ENCODE measurements at places on chromosomes 5 and 9.
A peak's percentile ranks its signal among the peaks of the same experiment; 100 is the strongest.

DNA sequence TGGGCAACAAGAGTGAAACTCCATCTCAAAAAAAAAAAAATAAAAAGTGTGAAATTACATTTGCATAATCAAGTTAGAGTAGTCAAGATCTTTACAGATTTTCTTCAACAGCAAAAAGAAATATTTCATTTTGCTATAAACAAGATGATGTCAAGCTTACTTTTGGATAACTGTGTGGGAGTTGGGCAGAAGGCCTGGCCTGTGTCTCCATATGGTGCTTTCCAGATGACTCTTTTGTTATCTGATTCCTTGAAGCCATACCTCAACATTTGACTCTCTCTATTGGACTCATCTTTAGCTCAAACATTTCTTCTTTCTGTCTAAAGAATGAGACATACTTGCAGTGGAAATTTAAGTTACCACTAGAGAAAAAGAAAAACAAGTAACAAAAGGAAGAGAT is 246.8 kb downstream of the MSX2 start:
- no peak for DNase-seq

DNA sequence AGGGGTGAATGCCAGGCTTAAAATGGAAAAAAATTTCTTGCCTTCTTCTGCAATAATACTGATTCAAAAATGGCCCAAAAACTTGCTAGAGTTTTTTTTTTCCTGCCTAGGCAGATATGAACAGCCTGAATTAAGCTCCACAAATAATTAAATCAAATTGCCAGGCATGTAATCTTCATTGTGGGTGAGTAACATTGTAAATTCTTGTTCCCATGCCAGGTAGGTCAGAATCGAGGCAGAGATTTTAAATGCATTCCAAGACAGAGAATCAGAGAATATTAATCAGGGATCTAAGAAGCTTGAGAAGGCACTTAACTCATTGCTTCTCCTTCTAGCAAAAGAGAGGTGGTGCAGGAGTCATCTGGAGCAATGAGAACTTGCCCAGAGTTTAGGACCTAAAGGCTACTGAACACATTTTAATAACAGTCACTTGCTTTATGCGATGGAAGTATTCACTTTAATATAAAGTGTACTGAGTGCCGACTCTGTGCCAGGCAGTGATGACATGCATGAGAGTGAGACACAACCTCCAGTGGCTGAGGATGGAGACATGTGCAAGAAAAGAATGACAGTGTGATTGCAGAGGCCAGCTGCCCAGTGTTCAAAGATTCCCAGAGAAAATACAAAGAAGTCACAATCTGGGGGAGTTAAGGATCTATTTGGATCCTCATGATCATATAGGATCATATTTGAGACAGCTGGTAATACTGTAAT is 102.3 kb downstream of the APBA1 start:
- no peak for DNase-seq

DNA sequence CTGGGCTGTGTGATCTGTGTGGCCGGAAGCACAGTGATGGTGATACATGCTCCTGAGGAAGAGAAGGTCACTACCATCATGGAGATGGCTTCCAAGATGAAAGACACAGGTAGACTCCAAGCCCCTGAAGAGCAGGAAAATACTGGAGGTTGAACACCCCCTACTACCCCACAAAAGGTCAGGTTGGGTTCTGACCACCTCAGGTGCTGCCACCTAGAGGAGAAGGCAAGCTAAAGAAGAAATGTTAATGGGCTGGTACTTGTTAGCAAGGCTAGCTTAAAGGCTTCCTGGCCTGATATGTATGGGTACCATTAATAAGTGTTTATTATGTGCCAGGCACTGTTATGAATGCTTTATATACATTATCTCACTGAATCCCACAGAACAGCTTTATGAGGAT is 11.7 kb downstream of the NIPAL4 start:
- peak; percentile 34 for DNase-seq

- no peak for DNase-seq
Measured at GRCh38 chr9:22307013-22307711, 139.5 kb upstream of the DMRTA1 start.

GRCh38 chr5:32421075-32421474 is 23.5 kb downstream of the ZFR start:
- DNase-seq, result no peak

GRCh38 chr5:110969502-110969901 is 102.0 kb upstream of the TSLP start:
- DNase-seq, result no peak

DNA sequence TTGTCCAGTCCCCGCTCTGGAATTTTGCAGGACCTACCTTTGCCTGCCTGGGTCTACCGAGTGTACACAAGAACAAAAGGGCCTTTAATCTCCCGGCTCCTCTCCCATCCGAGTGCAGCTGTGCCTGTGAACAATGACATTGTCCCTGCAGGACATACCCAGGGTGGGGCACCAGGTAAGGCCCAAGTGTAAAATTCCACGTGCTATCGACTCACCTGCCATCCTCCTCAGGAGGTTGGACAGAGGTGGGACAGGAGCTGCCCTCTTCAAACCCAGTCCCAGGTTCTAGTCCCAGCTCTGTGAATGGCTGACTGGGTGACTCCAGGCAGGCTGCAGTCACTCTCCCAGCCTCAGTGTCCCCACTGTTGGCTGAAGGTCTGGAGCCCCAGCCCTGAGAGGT is 159.6 kb upstream of the ALDH1B1 start:
- no peak for DNase-seq

- no peak for DNase-seq
Measured at GRCh38 chr9:131640438-131641137, 95.3 kb downstream of the PRRT1B start.

DNA sequence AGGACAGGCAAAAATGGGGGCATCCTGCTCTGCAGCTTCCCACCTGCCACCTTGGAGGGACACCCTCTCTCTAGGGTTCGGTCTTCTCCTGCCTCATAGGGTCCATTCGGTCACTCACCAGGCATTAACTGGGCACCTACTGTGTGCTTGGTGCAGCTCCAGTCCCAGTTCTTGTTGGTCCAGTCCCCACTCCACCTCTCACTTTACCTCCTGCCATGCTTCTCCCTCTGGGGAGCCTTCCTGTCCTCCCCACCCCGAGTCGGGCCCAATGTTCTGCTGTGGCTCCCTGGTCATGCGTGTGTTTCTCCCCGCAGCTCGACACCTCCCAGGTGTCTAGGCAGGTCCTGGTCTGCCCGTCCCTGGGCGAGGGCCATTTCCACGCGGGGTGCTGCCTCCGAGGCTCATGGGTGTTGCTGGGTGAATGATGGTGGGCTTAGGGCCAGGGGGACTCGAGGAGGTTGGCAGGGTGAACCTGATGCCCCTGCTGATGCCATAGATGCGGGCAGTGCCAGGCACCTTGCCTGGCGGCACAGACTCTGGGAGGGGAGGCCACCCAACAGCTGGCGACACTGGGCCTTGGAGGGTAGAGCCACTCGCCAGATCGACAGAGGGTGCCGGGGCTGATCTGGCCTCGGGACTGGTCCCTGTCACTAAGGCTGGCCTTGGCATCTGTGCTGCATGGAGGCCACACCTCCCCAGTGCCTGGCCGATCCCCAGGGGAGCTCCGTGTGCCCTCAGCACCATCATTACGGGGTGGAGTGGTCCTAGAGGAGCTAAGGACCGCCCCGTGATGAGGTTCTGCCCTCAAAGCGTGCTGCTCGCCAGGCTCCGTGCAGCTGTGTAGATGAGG is 66.0 kb upstream of the RNU6ATAC start:
- DNase-seq, result no peak

DNA sequence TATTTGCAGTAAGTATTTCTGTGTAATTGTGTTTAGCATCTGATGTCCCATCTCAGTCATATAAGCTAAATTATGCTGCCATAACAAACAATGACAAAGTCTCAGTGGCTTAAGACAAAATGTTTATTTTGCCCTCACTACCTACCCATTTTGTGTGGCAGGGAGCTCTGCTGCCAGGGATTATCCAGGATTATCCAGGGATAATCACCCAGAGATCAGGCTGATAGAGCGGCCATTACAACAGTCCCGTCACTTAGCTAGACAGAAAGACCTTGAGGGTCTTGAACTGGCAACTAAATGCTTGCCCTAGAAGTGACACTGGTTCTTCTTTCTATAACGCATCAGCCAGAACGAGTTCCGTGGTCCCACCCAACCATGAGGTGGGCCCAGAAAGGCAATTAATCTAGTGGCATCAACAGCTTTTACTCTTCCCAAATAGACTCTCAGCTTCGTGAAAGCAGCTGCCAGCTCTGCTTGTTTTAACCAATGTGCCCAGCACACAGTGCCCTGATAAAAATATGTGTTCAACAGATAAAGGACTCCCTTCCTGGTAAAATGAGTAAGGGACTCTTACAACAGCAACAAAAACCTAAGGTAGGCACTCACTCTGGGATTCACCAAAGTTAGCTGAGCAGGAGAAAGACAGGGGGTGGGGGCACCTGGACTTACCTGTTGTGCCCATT is 22.8 kb downstream of the CCDC69 start:
- DNase-seq, result no peak

GRCh38 chr5:57307516-57307915 is 133.7 kb downstream of the GPBP1 start:
- no peak for DNase-seq

- no peak for DNase-seq
Measured at GRCh38 chr5:82889088-82889487, 188.1 kb downstream of the TMEM167A start.

DNA sequence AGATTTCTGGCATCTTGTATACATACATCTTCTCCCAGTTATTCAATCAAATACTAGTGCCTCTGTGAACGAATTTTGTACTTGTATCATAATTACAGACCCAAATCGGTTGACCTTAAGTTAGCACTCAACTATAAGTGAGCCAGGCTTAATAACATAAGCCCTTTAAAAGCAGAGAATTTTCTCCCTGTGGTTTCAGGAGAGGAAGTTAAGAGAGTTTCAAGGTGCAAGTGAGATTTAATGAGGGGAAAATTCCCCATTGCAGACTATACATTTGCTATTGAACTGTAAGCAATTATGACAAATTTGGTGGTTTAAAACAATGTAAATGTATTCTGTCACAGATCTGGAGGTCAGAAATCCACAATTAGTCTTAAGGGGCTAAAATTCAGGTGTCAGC is 261.9 kb upstream of the NREP start:
- no peak for DNase-seq

DNA sequence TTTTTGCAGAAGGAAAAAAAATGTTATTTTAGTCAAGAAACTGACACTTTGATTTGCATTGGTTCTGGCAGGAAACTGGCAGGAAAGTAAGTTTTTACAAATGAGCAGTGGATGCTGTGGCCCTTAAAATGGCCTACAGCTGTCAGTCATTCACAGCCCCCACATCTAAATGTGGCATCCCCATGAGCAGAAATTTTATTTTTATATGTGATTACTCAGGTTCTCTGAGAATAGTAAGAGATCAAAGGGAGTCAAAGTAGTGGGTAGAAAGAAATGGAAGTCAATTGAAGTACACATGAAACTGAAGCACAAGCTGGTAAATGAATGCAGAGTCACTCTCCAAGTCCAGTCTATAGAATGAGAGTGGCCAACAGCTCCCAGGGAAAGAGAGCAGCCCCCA is 80.3 kb downstream of the ENC1 start:
- no peak for DNase-seq

- DNase-seq, result no peak
Measured at GRCh38 chr9:77127071-77127470, 50.3 kb upstream of the VPS13A start.

GRCh38 chr5:93675460-93676450 is 65.6 kb downstream of the POU5F2 start:
- DNase-seq, result no peak

- DNase-seq, result no peak
Measured at GRCh38 chr9:99052815-99053715, 51.8 kb upstream of the TGFBR1 start.

GRCh38 chr9:126162611-126163381 is 163.8 kb upstream of the MVB12B start:
- no peak for DNase-seq

DNA sequence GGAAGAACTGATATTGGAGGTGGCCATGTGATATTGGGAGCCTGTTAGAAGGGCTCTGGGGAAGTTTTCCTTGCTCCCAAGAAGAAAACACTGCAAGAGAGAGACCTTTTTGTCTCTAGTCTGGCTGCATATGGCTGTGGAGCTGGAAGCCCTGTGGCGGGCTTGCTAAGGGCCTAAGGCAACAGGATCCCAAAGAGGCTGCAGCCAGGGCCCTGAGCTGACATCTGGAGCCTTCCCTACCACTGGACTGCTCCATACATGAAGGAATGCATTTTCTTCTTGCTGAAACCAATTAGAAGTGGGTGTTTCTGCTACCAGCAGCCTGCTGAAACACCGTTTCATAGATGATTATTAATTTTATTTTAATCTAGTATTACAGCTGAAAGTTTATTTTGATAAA is 42.2 kb downstream of the GNAQ start:
- no peak for DNase-seq

DNA sequence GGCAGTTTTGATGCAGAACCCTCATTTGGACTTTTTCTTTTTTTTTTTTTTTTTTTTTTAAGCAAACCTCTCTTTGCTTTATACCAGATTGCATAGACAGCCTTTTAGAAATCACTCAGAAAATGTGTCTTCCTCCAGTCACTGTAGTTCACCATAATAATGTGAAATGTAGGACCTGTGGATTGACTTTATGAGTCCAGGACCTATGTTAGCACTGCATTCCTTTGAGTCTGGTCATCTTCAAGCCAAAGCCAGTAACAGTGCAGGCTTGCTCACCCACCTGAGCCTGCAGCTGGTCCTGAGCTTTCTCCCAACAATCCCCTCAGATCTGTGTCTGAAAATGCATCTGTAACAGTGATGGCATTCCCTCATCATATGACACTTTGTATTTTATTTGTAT is 110.7 kb upstream of the NFIL3 start:
- DNase-seq, result no peak

- no peak for DNase-seq
Measured at GRCh38 chr5:39515881-39516280, 91.1 kb upstream of the DAB2 start.

GRCh38 chr5:146993876-146994530 is 115.4 kb upstream of the PPP2R2B start:
- no peak for DNase-seq

GRCh38 chr5:2750758-2751464 is 566 bp downstream of the IRX2 start:
- DNase-seq, result no peak

DNA sequence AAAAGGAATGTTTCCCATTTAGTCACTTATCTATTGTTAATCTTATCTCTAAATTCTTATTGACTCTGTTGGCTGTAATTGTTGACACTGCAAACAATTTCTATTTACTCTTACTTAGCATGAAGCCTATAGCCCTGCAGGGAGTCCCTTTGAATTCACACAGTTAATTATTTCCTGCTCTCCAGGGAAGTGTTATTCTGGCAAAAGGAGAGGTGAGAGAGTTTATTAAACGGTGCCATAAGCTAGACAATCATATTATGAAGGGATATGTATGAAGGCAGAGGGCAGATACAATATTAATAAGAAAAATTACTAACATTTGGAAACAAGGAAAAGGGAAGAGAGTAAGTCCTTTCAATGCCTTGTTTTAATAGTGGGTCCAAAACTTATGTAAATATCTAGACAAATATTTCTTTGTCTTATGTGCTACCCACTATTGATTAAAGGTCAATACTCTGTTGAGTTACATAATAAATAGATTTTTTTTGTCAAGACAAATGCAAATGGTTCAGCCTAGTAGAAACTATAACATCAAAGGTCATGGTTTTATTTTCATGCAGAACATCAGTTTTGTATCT is 107.1 kb downstream of the CDH18 start:
- DNase-seq, result no peak
